ENCODE measurements at places on chromosomes 7 and 10.

GRCh38 chr7:155261031-155261985, 36.4 kb upstream of the INSIG1 start:
- no peak overlapping the region for H3K27ac ChIP-seq
- H3K36me3 ChIP-seq: no peaks in the 10 kb centered on the region
- H3K4me1 ChIP-seq: no peaks in the 10 kb centered on the region
- no peak overlapping the region for H3K4me3 ChIP-seq

GRCh38 chr10:86524225-86524962, 2.8 kb upstream of the WAPL start:
- no peaks in the 10 kb centered on the region for H3K27me3 ChIP-seq
- H3K36me3 ChIP-seq: no peaks in the 10 kb centered on the region
- DNase-seq: no peak
- H3K27ac ChIP-seq: no peak overlapping the region
- H3K4me3 ChIP-seq: no peak overlapping the region

- no peaks in the 10 kb centered on the region for H3K4me1 ChIP-seq
- DNase-seq: no peak
- no peak overlapping the region for H3K4me3 ChIP-seq
- H3K27me3 ChIP-seq: no peaks in the 10 kb centered on the region
- no peak overlapping the region for H3K27ac ChIP-seq
- H3K36me3 ChIP-seq: no peaks in the 10 kb centered on the region
Measured at GRCh38 chr7:46886669-46887374, 695.1 kb downstream of the TNS3 start.

DNA sequence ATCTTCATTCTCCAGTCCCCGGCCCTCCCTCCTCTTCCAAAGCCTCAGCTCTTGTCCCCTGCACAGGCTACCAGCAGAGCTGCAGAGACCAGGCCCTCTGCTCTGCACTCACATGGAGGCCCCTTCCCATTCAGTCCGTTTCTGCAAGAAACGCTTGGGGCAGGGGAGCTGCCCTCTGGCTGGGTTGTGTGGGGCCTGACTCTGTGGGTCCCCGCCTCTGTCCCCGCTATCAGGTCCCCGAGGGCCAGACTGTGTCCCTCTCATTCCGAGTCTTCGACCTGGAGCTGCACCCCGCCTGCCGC, 1.5 kb downstream of the PCOLCE start:
- DNase-seq: no peak
- no peaks in the 10 kb centered on the region for H3K27me3 ChIP-seq
- no peaks in the 10 kb centered on the region for H3K36me3 ChIP-seq
- peak overlapping the region; percentile 86 for H3K27ac ChIP-seq
- peak overlapping the region; percentile 53 for H3K4me3 ChIP-seq
- peaks cover 30% of the 10 kb centered on the region for H3K4me1 ChIP-seq

- no peaks in the 10 kb centered on the region for H3K4me1 ChIP-seq
- no peak for DNase-seq
- no peaks in the 10 kb centered on the region for H3K27me3 ChIP-seq
- no peak overlapping the region for H3K4me3 ChIP-seq
- H3K27ac ChIP-seq: no peak overlapping the region
Measured at GRCh38 chr10:110827875-110828274, 43.9 kb upstream of the PDCD4 start.

DNA sequence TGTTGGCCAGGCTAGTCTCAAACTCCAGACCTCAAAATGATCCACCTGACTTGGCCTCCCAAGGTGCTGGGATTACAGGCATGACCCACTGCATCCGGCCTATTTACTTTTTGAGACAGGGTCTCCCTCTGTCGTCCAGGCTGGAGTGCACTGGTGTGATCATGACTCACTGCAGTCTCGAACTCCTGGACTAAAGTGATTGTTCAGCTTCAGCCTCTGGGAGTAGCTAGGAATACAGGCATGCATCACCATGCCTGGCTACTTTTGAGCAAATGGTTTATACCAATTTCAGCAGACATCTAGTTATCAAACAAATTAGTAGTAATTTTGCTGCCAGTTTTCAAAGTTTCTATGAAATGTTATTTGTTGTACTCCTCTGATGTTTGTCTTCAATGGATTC, 2.2 kb upstream of the WAC start:
- H3K27ac ChIP-seq: no peak overlapping the region
- H3K4me3 ChIP-seq: no peak overlapping the region
- H3K27me3 ChIP-seq: no peaks in the 10 kb centered on the region
- H3K36me3 ChIP-seq: peaks cover 15% of the 10 kb centered on the region
- H3K4me1 ChIP-seq: peaks cover 14% of the 10 kb centered on the region

- no peak overlapping the region for H3K27ac ChIP-seq
- no peak overlapping the region for H3K4me3 ChIP-seq
- no peaks in the 10 kb centered on the region for H3K36me3 ChIP-seq
- DNase-seq: no peak
- H3K4me1 ChIP-seq: no peaks in the 10 kb centered on the region
Measured at GRCh38 chr10:18310761-18311160, 170.5 kb downstream of the CACNB2 start.

DNA sequence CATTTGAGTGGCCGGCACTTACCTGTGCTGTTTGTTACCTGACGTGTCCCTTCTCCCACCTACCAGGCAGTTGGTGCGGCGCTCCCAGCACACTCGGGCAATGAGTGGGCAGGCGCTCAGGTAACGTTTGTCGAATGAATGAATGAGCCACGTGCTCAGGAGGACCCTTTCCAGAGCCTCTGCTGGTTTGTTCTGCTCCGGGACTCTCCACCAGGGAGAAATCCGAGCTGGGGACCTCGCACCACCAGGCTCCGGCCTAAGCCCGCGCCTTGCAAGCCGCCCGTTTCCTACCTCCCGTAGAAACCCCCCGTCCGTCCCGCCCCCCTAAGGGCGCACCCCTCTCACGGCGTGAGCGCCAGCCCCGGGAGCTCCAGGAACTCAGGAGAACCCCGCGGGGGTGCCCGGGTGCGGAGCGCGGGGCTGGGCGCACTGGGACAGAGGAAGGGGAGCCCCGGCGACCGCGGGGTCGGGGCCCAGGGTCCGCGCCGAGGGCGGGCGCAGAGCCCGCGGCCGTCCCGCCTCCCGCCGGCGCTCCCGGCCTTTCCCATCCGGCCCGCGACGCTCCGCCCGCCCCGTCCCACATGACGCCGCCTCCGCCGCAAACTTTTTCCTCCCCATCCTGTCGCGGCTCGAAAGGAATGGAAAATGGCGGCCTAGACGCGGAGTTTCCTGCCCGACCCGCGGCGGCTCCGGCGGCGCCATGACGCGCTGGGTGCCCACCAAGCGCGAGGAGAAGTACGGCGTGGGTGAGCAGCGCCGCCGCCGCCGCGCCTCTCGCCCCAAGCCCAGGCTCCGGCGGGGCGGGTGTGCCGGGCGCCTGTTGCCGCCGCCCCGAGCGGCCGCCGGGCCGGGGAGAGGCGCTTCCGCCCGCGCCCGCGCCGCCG, at the start of gene DOCK1:
DOCK1 (plus strand) TSS at position 611 of the 884 bp plus-strand sequence; CDS start at position 701, 90 bp downstream.
- DNase-seq: no peak
- no peaks in the 10 kb centered on the region for H3K4me1 ChIP-seq
- no peak within 1 kb of the TSS for H3K4me3 ChIP-seq
- H3K27ac ChIP-seq: no peak within 1 kb of the TSS
- H3K36me3 ChIP-seq: no peaks in the 10 kb centered on the region

- H3K27ac ChIP-seq: no peak overlapping the region
- no peaks in the 10 kb centered on the region for H3K27me3 ChIP-seq
- no peaks in the 10 kb centered on the region for H3K36me3 ChIP-seq
- H3K4me3 ChIP-seq: no peak overlapping the region
Measured at GRCh38 chr7:36058020-36058592, 94.9 kb upstream of the EEPD1 start.

GRCh38 chr7:15199482-15199881, 296.9 kb upstream of the DGKB start:
- no peaks in the 10 kb centered on the region for H3K4me1 ChIP-seq
- no peak overlapping the region for H3K4me3 ChIP-seq
- H3K36me3 ChIP-seq: no peaks in the 10 kb centered on the region

DNA sequence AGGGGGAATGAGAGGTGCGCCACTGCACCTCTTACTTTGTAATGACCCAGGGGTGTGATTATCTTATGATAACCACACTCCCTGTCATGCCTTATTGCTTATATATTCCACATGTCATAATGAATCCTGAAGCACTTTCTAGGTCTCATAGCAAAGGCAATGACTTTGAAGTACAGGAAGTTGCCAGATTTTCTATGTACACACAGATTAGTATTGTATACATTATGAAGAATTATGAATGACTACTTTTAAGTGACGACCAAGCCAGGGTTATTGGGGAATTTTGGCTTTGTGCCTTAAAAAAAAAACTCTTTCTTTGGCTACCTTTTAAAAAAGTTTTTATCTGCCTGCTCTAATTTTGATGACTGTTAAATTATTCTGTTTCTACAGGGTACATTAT, 269.6 kb downstream of the MDFIC start:
- H3K4me3 ChIP-seq: no peak overlapping the region
- H3K27ac ChIP-seq: no peak overlapping the region
- H3K4me1 ChIP-seq: no peaks in the 10 kb centered on the region

GRCh38 chr10:104337521-104337984, 712 bp downstream of the ITPRIP start:
- peak overlapping the region; percentile 95 for H3K27ac ChIP-seq
- no peaks in the 10 kb centered on the region for H3K27me3 ChIP-seq
- no peak for DNase-seq
- H3K36me3 ChIP-seq: peaks cover 6% of the 10 kb centered on the region
- H3K4me1 ChIP-seq: peaks cover 51% of the 10 kb centered on the region
- peak overlapping the region; percentile 61 for H3K4me3 ChIP-seq

DNA sequence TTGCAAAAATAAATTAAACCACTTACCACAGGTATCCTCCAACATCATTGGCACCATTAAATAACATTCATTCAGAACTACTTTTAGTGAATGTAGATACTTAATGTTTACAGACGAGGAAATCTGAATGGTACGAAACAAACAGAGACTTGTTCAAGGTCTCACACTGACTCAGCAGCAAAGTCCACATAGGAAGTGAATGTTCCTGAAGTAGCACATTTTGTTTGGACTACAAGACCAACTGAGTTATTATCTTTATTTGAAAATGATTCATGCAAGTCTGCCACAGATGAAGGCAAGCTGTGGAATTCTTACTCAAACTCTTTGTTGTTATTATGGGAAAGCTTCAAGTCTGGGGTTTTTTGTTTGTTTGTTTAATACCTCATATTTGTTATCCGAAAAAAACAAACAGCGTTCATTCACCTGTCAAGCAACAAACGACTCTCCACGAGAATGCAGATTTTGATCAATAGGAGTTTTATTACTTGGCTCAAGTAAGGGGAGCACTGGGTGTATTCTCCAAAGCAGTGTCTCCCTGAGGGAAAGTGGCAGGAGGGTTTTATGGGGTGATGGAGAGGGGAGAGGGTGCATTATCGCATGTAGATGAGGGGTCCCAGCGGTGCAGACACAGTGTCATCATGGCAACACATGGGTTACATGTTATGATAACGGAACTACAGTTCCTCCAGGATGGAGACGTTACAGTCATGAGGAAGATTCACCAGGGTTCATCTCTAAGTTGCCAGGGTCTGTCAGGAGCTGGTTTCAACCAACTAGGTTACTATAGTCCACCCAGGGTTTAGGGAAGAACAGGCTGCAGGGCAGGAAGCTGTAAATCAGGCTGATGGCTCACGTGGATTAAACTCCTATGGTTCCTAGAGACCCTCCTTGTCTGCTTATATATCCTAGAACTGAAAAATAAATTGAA, 147.7 kb upstream of the AKR1E2 start:
- no peaks in the 10 kb centered on the region for H3K27me3 ChIP-seq
- no peak for DNase-seq
- H3K36me3 ChIP-seq: no peaks in the 10 kb centered on the region
- H3K4me3 ChIP-seq: no peak overlapping the region

- H3K4me1 ChIP-seq: no peaks in the 10 kb centered on the region
- no peak for DNase-seq
- no peaks in the 10 kb centered on the region for H3K27me3 ChIP-seq
- H3K4me3 ChIP-seq: no peak overlapping the region
- no peaks in the 10 kb centered on the region for H3K36me3 ChIP-seq
Measured at GRCh38 chr7:36048141-36048901, 104.7 kb upstream of the EEPD1 start.

DNA sequence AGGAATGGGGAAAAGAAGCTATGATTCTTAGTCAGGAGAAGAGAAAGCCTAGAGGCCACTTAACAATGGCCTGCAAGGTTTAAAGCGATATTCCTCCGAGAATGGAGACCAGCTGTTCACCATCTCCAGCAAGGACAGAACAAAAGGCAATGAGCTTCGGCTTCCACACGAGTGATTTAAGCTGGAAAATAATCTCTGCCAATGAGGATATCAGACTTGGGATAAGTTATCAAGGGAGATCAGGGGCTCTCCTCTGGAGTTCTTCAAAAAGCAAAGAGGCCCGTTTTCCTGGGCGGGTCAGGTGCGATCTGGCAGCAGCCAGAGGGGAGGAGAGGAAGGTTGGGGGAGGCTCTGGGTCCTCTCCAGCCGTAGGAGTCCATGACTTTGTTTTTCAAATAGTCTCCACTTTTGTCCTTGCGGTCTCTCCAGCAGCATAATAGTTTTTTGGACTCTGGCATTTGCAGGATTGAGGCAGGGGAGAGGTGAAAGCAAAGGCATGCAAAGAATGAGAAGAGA, 211.3 kb downstream of the SKIDA1 start:
- H3K27ac ChIP-seq: no peak overlapping the region
- no peaks in the 10 kb centered on the region for H3K27me3 ChIP-seq
- no peak for DNase-seq
- no peak overlapping the region for H3K4me3 ChIP-seq
- H3K4me1 ChIP-seq: no peaks in the 10 kb centered on the region

Measured in natural killer cell (primary cell).